ENCODE measurements at places on chromosomes 12 and 14. TPM values are rescaled to one million over a fixed set of nuclear protein-coding genes. Genes with fewer than 3 reads are reported as not detected.

GRCh38 chr12:47967461-47968321 is 4.3 kb downstream of the TMEM106C start:
- no peak for DNase-seq

DNA sequence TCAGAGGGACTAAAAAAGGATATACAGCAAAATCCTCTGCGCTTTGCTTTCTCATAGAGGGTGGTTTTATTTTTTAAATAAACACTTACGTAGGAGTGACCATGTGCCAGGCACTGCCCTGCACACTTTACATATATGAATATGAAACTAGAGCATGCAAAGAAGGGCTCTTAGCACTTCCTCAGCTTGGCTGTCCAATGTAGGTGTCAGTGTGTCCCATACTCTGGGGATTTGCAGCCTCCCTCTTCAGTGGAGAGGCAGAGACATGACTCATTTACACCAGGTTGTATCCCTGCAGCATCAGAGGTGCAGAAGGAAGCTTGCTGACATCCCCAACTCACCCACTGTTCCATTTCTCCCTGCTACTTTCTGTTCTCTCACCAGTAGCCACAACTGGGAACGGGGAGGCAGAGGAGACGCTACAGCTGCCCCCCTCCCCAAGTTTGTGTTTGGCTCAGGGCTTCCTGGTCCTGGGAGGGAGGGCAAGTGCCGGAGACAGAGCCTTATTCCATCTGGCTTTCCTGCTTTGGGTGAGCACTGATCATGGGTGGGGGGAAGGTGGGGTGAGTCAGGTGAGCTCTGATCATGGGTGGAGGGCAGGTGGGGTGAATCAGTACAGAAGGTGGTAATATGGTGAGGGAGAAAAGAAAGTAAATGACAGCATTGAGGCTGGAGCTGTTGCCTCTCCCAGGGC is 4.9 kb upstream of the KRT5 start:
- no peak for DNase-seq

The ABCC9 gene
- 15.2 TPM for total RNA-seq

DNA sequence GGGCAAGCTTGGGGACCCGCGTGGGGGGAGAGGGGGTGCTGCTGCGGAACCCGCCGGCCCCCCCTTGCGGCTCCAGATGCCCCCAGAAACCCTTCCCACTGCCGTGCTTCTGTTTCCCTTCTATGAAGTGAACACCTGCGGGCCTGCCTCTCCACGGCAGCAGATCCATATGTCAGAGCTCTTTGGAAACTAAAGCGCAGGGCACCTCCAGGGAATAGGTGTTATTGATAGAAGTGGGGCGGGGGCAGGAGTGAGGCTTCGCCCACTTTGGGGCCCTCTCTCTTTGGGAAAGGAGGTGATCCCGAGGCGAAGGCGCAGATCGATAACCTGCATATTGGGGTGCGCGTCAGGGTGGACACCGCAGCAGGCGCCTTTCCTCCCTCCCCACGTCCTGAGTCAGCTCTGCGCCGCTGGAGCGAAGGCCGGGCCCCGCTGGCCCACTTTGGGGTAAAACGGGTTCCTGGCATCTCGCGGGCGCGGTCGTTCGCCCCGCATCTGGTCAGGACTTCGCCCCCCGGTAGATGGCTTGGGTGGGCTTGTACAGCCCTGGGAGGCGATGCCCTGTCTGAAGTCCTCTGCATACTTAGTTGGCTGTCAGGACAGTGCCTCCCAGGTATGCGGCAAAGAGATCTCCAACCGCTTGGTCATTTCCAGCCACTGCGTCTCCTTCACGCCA is 524 bp downstream of the KMT5A start:
- DNase-seq: peak; percentile 85

The SLC15A4 gene
- 30.5 TPM for total RNA-seq

DNA sequence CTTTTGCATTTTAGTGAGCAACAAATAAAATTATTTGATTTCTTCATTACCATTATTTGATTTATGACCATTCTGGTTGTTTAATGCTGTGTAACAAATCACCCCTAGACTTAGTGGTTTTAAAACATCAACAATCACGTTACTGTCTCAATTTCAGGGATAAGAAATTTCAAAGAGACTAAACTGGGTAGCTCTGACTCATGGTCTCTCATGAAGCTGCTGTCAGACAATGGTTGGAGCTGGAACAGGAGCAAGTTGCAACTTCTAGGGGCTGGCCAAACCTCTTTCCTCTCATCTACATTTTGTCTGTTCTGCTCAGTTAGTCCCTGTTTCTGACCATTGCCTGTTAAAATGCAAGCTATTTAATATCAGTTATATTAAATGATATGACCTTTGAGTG is 517.0 kb downstream of the KCNH5 start:
- no peak for DNase-seq

DNA sequence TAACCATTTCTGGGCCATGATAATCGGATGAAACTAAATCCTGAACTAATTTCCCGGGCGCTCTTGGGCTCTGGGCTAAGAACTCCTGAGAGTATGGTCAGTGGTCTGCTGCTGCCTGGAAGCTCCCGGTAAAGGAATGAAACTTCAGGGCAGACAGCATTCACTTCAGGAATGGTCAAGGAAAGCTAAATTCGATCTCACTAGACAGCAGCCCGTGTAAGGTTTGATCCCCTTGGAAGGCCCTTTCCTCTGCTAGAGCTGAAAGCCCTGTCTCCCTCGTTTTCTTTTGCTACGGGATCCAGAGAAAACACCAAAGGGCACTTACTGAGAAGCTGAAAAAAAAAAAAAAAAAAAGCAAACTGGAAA is 680 bp downstream of the ASB8 start:
- no peak for DNase-seq

DNA sequence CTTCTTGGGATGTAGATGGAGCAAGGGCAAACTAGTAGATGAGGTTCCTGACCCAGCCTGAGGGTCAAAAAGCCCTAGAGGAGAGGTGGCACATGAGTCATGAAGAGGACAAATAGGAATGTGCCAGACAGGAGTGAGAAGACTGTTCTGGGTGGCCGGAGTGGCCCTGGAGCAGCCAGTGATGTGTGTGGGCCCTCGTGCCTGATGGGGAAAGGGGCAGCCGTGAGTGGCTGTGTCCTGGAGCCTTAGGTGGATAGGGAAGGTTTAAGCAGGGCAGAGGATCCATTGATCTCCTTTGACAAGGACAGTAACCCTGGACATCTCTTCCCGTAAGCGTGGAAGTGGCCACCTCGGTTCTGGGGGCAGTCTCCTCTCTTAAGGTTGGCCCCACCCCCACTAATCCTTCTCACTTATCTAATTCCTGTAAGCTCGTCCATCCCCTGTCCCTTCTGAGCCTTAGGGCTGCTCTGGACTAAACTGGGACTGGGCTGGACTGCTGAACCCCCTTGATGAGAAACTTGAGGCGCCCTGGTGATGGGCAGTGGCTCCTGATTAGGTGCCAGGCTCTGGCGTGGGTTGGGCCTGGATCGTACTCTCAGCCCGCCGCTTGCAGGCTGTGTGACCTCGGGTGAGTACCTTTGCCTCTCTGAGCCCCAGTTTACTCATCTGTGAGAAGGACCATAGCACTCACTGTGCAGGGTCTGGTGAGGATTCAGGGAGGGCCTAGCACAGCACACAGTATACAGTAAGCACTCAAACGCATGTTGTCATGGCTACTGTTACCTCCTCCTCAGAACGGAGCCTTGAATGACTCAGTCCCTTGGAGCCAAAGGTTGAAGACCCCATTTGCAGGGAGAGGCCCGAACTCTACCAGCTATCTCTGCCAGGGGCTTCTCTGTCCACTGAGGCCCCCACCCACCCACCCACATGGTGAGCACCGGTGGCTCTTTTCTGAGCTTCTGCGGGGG is 4.0 kb downstream of the FAM222A start:
- DNase-seq: no peak
